ENCODE measurements at places on chromosomes 5 and 9. TPM values are rescaled to one million over a fixed set of nuclear protein-coding genes. Genes with fewer than 3 reads are reported as not detected.

DNA sequence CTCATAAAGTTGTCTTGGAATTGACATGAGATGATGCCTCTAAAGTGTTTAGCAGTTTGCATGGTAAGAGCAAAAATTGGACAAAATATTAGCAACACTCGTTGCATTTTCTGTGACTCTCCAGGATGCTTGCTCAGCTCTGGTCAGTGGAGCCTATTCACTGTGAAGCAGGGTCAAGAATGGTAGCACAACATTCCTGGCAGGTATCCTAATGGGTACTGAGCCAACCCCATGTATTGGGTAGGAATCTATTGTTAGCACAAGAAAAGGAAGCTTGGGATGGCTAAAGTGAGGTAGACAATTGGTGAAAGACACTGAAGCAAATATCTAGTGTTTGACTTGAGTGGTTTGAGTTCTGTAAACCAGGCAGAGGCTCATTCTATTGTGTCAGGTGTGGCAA is 10.4 kb upstream of the ACTBL2 start:
- DNase-seq: no peak

DNA sequence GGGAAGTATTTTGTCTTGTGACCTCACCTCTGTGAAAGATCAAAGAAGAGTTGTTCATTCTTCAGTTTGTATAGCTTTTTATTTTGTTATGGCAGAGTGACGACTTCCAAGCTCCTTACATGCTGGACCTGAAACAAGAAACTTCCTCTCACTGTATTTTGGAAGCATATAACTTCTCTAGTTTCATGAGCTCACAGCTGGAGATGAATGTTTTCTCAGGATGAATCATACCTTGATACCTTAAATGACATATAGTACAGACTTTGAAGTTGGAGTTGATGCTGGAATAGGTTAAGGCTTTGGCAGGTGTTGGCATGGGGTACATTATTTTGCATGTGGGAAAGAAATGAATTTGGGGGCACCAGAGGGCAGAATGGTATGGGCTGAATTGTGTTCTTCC is 112.5 kb downstream of the SLC25A46 start:
- DNase-seq: peak; percentile 15

GRCh38 chr5:160926428-160926827 is 74.4 kb upstream of the ATP10B start:
- DNase-seq: no peak

DNA sequence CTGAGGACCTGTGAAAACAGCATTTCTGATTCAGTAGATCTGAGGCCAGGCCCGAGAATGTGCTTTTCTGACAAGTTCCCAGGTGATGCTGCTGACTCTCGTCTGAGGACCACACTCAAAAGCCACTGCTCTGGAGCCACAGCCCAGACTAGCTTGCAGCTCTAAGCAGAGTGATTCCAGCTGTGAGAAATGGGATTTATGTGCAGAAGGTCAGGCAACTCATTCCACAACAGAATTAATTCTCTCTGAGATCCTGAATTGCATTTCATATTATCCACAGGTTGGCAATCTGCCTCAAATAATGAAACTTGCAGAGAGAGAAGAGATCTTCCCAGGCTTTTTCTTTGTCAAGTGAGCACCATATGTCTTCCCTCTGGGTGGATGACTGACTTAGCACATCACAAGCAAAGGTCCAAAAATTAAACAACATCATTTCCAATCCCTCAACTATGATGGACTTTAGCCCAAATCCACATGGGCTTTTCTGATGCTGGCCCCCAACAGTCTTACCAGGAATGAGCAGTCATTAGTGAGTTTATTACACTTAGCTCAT is 140.2 kb downstream of the ALDH1A1 start:
- DNase-seq: no peak

DNA sequence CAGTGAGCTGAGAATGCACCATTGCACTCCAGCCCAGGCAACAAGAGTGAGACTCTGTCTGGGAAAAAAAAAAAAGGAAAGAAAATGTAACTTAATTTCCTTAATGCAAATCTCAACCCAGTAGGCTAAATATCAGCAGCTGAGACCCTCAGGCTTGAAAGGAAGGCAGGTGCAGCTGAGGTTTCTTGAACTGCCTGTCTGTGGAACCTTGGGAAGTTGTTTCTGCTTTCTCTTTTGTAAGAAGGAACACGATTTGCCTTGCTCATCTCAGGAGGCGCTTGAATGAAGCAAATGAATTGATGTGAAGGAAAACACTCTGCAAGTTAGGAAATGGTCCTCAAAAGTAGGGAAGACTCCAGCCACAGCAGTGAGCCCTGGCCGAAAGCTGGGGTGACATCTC is 143.3 kb downstream of the IRX1 start:
- no peak for DNase-seq

DNA sequence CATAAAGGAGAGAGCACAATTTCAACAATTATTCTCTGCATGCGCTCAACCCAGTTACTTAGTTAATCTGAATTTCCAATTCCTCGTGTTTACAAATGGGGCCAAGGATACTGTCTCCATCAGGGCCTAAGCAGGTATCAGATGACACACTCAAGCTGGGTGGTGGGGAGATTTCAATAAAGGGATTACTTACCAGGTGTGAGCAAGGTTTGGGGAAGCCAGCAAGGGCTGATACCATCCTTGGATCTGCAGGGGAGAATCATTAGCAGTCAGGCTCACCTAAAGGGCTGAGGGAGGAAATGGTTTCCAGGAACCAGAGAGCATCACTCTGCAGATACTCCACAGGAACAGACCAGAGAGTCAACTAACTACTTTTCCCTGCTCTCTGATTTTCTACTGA is 487.1 kb downstream of the NTRK2 start:
- no peak for DNase-seq

DNA sequence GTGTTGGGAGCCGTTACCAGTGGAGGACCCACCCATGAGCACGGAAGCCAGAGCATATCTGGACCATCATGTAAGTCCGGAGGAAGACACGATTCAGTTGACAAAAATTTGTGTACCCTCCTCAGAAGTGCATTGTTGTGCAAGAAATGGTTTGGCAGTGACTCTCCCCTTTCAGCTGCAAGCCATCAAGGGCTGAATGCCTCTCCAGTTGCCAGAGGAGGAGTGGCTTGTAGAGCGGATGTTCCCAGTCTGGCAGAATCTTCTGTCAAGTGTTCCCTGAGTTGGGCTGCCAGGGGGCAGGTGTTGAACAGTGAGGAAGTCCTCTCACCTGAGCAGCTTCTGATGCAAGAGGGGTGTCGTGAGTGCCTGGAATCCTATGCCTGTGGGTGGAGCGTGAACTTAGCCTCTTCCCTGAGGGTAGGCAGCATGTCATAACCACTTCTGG is 27.6 kb upstream of the CDKN2AIPNL start:
- DNase-seq: peak; percentile 80

GRCh38 chr9:112286926-112287325 is 46.5 kb downstream of the PTBP3 start:
- DNase-seq: no peak

- no peak for DNase-seq
Observed at GRCh38 chr9:109014608-109015280, 1.4 kb upstream of the CTNNAL1 start.

DNA sequence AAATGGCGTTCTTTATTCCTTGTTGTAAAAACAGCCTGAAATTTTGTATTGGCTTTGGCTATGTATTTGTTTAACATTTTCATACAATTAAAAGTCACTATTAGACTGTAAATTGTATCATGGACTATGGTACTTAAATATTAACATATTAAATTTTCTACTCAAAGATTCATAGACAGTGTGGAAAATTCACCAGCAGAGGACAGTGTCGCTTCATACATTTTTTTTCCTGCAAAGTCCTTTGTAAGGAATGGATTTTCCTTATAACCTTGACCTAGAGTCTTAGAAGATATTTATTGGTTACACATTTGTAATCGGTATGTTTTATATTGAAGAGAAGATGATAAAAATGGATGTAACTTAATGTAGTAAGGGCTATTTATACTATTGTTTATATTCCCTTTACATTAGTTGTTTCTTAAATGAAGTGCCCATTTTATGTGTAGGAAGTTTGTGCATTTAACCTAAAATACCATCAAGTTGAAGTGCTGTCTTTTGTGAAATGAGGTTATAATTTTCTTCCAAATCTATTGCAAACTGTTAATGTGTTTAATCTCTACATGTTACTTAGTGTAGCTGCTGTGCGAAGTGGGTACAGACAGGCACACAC is 150.1 kb downstream of the KDM4C start:
- peak; percentile 21 for DNase-seq

GRCh38 chr9:69762527-69762926 is 2.7 kb upstream of the PTAR1 start:
- DNase-seq: no peak

DNA sequence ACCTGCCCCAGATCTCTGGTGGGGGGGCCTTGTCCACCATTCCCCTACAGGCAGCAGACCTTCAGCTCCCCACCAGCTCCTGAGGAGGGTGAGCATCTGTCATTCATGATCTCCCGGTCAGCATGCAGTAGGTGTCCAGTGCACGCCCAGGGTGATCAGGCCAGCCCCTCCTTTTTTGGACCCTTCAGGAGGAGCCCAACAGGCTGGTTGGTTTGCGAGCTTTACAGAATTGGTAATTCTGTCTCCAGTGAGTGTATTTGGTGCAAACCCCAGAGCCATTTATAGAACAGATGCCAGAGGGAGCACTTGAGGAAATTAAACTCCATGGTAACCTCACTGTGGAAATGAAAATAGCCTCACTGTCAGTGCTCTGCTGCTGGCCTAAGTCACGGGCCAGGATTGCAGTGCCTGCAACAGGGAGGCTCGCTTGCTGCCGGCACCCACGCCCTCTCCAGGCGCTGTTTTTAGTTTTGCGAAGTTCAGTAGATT is 23.4 kb downstream of the WNK2 start:
- peak; percentile 39 for DNase-seq

- DNase-seq: peak; percentile 60
Observed at GRCh38 chr5:61342071-61342501, 10.0 kb downstream of the ZSWIM6 start.

GRCh38 chr9:113682297-113682771 is 193.8 kb upstream of the ZNF618 start:
- DNase-seq: peak; percentile 84

- DNase-seq: no peak
Observed at GRCh38 chr9:6708732-6709131, 49.0 kb upstream of the KDM4C start.

GRCh38 chr9:70613024-70613768 is 198.7 kb upstream of the KLF9 start:
- no peak for DNase-seq

- no peak for DNase-seq
Observed at GRCh38 chr5:118611332-118611945, 376.9 kb downstream of the DTWD2 start.

DNA sequence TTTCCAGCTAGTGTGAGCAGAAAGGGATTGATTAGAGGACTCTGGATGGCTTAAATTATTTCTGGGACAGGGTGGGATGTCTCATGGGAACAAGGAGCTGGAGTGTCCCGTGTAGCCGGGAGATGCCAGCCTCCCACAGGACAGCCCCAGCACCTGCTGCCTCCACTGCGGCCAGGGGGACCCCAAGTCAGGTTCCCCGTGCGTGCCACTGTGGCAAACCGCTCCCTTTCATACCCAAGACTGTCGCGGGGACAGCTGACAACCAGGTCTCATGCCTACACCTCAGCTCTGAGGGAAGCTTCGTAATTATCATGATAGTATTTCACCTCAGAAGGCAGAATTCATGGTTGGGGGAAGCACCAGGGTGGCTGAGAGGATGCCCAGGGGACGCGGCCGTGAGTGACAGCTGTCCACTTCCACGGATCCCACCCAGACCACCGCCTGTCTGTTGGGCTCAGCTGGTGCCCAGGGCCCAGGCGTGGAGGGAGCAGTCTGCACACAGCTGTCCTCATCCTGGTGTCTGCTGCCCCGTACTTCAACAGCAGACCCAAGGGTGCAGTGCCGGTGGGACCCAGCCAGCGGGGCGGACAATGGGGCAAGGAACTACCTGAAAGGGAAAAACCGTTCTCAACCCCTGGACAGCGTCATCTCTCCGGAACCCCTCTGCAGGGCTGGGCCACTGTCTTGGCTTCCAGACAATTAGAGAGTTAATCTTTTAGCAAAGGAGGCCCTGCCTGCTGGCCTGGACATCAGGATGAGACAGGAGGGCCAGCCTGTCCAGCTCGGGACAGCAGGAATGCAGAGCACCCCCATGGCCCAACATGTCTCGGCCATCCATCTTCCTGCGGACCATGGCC is 166.9 kb downstream of the OLFM1 start:
- no peak for DNase-seq

- DNase-seq: no peak
Observed at GRCh38 chr5:116153687-116154174, 68.9 kb downstream of the COMMD10 start.

- no peak for DNase-seq
Observed at GRCh38 chr5:110925398-110925797, 146.1 kb upstream of the TSLP start.

DNA sequence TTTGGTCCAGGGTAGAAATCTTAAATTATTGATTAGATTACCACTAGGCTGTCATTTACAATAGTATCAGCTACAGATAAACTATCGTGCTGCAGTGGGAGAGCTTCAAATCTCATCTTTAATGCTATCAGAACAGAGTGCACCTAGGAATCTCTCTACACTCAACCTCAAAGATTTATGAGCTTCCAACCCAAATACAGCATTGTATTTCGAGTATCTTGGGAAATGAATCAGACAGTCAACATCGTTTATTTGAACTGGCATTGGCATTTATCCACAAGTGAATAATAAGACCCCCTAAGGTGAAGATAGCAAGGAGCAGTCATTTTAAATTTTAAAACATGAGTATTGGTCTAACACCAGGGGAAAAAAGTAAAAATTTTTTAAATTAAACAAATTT is 1203.2 kb downstream of the CDH12 start:
- peak; percentile 54 for DNase-seq

DNA sequence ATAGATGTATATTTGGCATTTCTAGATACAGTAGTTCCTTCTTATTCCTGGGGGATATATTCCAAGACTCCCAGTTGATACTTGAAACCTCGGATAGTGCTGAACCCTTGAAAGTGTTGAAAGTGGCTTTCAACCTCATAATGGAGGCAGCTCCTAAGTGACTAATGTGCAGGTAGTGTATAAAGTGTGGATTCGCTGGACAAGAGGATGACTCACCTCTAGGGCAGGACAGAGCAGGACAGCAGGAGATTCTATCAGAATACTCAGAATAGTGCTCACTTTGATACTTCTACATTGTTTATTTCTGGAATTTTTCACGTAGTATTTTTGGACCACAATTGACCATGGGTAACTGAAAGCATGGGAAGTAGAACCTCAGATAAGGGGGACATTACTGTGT is 1138.9 kb upstream of the WWC1 start:
- peak; percentile 32 for DNase-seq

SLC36A3 gene
- not detected for total RNA-seq

NUDCD2 gene
- 11.4 TPM for total RNA-seq

TRAF2 gene
- 25.4 TPM for total RNA-seq

NUTM2G gene
- total RNA-seq: under 0.01 TPM

DMRT2 gene
- total RNA-seq: 15.4 TPM

MSH3 gene
- 13.9 TPM for total RNA-seq

RACK1 gene
- 4,257 TPM for total RNA-seq

MYOT gene
- total RNA-seq: not detected

ANKRD33B gene
- 1.5 TPM for total RNA-seq

PCDHA13 gene
- 0.71 TPM for total RNA-seq

C9orf50 gene
- total RNA-seq: not detected

MCC gene
- total RNA-seq: 11.8 TPM

TLE1 gene
- 11.3 TPM for total RNA-seq

SHOC1 gene
- not detected for total RNA-seq

OR1J2 gene
- not detected for total RNA-seq

Data from Daoy (cell line).